ENCODE measurements at places on chromosomes 4 and X. TPM values are rescaled to one million over a fixed set of nuclear protein-coding genes. Genes with fewer than 3 reads are reported as not detected.

Gene NEXMIF
- 0.82 TPM for polyA plus RNA-seq

Gene HSFX3
- polyA plus RNA-seq, result not detected

Gene RAB39B
- 4.5 TPM for polyA plus RNA-seq

Gene PI4K2B
- 7.2 TPM for polyA plus RNA-seq

Gene SUPT20HL1
- not detected for polyA plus RNA-seq

Gene KLHL4
- polyA plus RNA-seq, result 0.02 TPM

Gene ALAS2
- not detected for polyA plus RNA-seq

DNA sequence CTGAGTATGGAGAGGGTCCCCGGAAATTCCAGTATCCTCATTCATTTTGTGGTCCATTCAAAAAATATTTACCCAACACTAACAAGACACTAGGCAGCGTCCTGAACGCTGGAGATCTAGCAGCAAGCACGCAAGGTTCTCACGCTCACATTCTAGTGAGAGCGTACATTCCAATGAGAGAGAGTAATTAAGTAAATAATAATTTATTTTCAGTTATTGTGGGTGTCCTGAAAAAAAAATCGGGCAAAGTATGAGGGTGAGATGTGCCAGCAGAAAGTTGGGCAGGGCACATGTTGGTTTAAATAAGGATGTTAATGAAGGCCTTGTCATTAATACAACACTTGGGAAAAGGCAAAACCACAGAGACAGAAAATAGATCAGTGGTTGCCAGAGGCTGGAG lies 4.0 kb upstream of the TMEM156 start:
- DNase-seq, result no peak
- peaks cover 9% of the 10 kb centered on the region for H3K4me1 ChIP-seq
- no peaks in the 10 kb centered on the region for H3K36me3 ChIP-seq
- H3K27ac ChIP-seq, result no peak overlapping the region
- no peak overlapping the region for H3K4me3 ChIP-seq

DNA sequence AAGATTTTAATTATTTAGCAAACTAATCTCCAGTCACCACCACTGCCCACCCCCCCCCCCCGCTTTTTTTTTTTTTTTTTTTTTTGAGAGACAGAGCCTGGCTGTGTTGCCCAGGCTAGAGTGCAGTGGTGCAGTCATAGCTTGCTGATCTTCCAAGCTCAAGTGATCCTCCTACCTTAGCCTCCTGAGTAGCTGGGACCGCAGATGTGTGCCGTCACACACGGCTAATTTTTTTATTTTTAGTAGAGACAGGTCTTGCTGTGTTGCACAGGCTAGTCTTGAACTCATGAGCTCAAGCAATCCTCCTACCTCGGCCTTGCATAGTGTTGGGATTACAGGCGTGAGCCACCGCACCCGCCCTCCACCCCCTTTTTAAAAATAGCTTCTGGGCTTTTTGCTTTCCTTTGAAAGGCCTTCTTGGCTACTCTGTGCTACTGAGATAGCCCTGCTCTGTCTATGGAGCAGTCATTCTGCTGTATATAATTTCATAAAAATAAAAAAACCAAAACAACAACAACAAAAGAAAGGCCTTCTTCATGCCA lies 18.7 kb downstream of the TXLNG start:
- no peak for DNase-seq
- no peaks in the 10 kb centered on the region for H3K4me1 ChIP-seq
- H3K4me3 ChIP-seq, result no peak overlapping the region
- H3K27me3 ChIP-seq, result no peaks in the 10 kb centered on the region
- no peaks in the 10 kb centered on the region for H3K36me3 ChIP-seq
- H3K27ac ChIP-seq, result no peak overlapping the region

DNA sequence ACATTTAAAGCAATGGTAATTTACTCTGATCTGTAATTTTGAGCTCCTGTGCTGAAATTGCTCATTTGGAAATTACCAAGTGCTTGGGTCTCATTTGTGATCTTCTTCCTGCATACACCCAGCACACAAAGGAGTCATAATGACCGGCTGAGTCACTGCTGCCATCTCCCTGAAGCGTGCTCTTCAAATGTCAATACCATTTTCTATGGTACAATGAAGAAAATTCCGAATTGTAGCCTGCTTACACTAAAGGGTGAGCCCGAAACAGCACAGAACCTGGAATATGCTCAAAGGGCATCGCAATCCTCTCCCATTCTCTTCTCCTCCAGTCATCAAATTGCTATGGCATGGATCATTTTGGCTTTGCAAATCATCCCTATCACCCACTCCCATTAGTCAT lies 140.5 kb downstream of the GRIA3 start:
- H3K4me3 ChIP-seq, result no peak overlapping the region
- DNase-seq, result no peak
- H3K4me1 ChIP-seq, result no peaks in the 10 kb centered on the region
- no peaks in the 10 kb centered on the region for H3K27me3 ChIP-seq
- no peak overlapping the region for H3K27ac ChIP-seq
- no peaks in the 10 kb centered on the region for H3K36me3 ChIP-seq

- H3K4me1 ChIP-seq, result no peaks in the 10 kb centered on the region
- no peak for DNase-seq
- no peak overlapping the region for H3K4me3 ChIP-seq
- H3K36me3 ChIP-seq, result no peaks in the 10 kb centered on the region
Measured at GRCh38 chrX:17501746-17502145, 126.7 kb downstream of the NHS start.

DNA sequence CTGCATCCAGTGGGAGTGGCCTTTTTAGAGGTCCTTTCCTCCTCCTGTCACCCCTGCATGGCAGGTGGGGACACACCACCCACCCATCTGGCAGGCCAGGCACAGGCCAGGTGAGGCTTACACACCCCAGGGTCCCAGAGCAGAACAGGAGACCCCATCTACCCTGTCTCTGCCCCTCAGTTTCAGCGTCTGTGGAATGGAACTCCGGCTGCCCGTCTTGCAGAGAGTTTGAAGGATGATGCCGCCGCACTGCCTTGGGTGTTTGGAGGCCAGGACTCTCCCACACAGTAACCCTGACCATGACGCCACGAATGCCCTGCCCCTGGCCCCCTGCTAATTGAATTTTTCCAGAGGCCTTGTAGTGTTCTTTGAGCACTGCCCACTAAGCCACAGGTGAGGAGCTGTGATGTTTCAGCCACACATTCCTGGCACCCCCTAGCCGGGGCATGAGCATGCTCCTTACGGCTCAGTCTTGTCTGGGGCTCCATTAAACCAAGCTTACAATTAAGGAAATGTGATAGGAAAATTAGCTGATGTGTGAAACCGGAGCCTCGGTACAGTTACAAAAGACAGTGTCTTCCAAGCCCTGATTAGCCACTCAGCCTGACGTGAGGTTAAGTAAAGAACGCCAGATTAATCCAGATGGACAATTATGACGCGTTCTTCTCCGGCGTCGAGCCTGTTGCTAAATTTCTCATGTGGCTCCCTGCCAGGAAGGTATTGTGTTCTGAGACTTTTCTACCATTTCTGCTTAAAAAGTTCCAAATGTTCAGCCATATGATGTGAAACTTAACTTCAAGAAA lies 39.3 kb downstream of the HMX1 start:
- DNase-seq, result no peak
- H3K36me3 ChIP-seq, result no peaks in the 10 kb centered on the region
- no peak overlapping the region for H3K27ac ChIP-seq

DNA sequence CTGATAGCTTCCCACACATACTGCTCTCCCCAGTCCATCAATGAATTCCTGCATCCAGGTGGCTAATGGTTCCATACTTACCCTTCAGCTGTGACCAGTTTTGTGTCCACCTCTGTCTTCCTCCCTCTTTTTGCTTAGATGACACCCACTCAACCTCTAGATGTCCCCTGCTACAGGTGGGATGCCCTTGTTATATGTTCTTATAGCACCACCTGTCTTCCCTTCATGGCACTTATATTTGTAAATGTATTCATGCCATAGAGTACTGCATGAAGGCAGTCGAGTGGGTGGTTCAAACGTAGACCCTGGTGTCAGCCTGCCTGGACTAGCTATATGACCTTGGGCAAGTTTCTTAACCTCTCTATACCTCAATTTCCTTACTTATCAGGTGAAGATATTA lies 6.5 kb upstream of the USP46 start:
- H3K27ac ChIP-seq, result no peak overlapping the region
- H3K36me3 ChIP-seq, result no peaks in the 10 kb centered on the region
- DNase-seq, result no peak
- H3K4me3 ChIP-seq, result no peak overlapping the region
- no peaks in the 10 kb centered on the region for H3K4me1 ChIP-seq

- H3K27me3 ChIP-seq, result no peaks in the 10 kb centered on the region
- no peak overlapping the region for H3K27ac ChIP-seq
- no peaks in the 10 kb centered on the region for H3K36me3 ChIP-seq
- no peak overlapping the region for H3K4me3 ChIP-seq
- peaks cover 5% of the 10 kb centered on the region for H3K4me1 ChIP-seq
Measured at GRCh38 chr4:158775091-158775651, 6.3 kb downstream of the FNIP2 start.

DNA sequence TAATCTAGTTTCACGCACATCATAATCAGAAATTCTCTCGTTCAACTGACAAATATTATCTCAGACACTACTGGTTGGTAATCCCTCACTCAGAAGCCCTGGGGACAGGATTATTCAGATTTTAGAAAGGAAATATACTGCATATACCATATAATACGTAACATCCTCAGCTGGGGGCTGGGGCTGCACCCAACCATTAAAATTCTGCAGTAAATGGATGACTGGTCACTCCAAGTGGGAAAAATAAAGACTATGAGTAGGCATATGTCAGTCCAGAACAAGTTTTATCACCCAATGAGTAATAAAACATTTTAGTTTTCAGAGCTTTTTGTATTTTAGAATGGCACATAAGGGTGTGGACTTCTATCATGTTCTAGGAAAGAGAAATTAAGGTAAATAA lies 121.7 kb upstream of the MAP3K15 start:
- no peak overlapping the region for H3K27ac ChIP-seq
- no peaks in the 10 kb centered on the region for H3K4me1 ChIP-seq
- no peak overlapping the region for H3K4me3 ChIP-seq
- DNase-seq, result no peak
- H3K27me3 ChIP-seq, result no peaks in the 10 kb centered on the region
- H3K36me3 ChIP-seq, result no peaks in the 10 kb centered on the region

DNA sequence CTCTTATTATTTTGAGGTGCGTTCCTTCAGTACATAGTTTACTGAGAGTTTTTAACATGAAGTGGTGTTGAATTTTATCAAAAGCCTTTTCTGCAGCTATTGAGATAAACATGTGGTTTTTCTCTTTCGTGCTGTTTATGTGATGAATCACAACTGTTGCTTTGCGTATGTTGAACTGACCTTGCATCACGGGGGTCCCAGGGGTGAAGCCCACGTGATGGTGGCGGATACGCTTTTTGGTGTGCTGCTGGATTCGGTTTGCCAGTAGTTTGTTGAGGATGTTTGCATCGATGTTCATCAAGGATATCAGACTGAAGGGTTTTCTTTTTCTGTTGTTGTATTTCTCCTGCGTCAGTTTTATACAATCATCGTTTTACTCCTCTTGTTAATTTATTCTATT lies 4.6 kb upstream of the H2BW1 start:
- H3K4me3 ChIP-seq, result no peak overlapping the region
- no peak for DNase-seq
- H3K36me3 ChIP-seq, result no peaks in the 10 kb centered on the region
- H3K27me3 ChIP-seq, result no peaks in the 10 kb centered on the region

DNA sequence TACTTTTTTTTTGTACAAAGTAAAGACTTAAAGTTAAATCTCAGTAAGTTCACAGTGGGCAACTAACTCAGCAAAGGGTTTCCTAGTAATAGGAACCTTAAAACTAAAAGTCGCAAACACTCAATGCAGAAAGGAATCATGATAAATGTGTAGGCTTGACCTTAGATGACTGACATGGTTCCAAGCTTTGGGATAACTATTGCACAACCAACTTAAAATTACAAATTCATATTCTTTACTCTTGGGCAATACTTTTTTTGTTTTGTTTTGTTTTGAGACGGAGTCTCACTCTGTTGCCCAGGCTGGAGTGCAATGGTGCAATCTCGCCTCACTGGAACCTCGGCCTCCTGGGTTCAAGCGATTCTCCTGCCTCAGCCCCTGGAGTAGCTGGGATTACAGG lies 8.2 kb downstream of the ELOVL6 start:
- no peak for DNase-seq
- H3K4me3 ChIP-seq, result no peak overlapping the region
- no peak overlapping the region for H3K27ac ChIP-seq
- H3K27me3 ChIP-seq, result no peaks in the 10 kb centered on the region
- no peaks in the 10 kb centered on the region for H3K36me3 ChIP-seq
- H3K4me1 ChIP-seq, result no peaks in the 10 kb centered on the region

GRCh38 chr4:182448281-182449151 lies 205.3 kb downstream of the TENM3 start:
- no peak overlapping the region for H3K27ac ChIP-seq
- peak overlapping the region; percentile 12 for H3K4me3 ChIP-seq
- peaks cover 5% of the 10 kb centered on the region for H3K4me1 ChIP-seq

- H3K36me3 ChIP-seq, result no peaks in the 10 kb centered on the region
- no peaks in the 10 kb centered on the region for H3K27me3 ChIP-seq
- H3K4me3 ChIP-seq, result no peak overlapping the region
- H3K4me1 ChIP-seq, result no peaks in the 10 kb centered on the region
Measured at GRCh38 chr4:179110356-179110755, 1668.1 kb upstream of the AGA start.

DNA sequence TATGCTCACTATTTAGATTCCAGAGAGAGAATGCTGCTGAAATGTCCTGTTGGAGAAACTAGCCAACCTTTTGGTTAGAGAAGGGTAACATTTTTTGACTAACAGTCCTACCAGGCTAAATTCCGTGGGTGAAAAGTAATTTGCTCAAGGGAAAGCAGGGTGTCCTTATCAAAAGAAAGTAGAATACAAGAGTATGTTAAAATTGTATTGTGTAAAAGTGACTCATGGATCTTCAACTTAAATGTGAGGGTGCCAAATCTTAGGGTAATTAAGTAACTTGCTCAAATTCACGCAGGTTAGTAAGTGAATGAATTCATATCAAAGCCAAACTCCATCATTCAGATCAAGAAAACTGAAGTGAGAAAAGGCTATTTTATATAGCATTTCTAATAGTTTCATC lies 81.7 kb downstream of the PCDH7 start:
- no peak overlapping the region for H3K4me3 ChIP-seq
- H3K27me3 ChIP-seq, result no peaks in the 10 kb centered on the region
- no peaks in the 10 kb centered on the region for H3K36me3 ChIP-seq
- no peaks in the 10 kb centered on the region for H3K4me1 ChIP-seq

DNA sequence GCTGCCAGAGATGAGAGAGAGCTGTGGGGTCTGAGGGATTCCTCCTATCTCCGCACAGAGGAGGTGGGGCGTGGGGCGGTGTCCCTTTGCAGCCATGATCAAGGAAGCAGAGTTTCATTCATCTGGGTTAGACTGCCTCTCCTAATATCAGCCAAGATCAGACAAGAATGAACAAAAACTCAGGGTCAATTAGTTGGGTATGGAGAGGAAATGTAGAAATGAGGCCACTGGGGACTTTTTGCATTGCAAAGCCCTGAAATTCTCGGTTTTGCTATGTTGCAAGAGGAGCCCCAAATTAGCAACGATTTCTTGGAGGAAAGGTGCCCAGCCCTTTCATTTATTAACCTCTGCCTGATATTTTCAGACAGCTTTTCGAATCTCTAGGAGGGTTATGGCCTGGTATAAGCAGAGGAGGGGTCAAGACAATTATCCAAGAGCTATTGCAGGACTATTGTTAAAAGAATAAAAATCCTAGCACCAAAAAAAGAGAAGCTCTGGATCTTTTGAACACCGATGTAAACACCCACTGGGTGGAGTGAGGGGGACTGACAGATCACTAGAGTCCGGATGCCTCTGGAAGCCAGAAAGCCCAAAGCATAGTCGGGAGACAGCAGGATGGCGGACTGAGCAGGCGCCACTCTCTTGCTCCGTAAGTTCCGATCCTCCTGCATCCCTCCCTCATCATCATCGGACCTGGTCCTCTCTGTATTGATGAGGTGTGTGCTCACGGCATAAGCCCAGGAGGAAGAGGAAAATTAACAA lies 34.4 kb upstream of the ACSL1 start:
- no peak for DNase-seq
- H3K27ac ChIP-seq, result no peak overlapping the region
- no peaks in the 10 kb centered on the region for H3K27me3 ChIP-seq
- no peaks in the 10 kb centered on the region for H3K4me1 ChIP-seq
